ENCODE measurements at places on chromosomes 16 and 17. TPM values are rescaled to one million over a fixed set of nuclear protein-coding genes. Genes with fewer than 3 reads are reported as not detected.

Gene TSNAXIP1
- 0.65 TPM for total RNA-seq

DNA sequence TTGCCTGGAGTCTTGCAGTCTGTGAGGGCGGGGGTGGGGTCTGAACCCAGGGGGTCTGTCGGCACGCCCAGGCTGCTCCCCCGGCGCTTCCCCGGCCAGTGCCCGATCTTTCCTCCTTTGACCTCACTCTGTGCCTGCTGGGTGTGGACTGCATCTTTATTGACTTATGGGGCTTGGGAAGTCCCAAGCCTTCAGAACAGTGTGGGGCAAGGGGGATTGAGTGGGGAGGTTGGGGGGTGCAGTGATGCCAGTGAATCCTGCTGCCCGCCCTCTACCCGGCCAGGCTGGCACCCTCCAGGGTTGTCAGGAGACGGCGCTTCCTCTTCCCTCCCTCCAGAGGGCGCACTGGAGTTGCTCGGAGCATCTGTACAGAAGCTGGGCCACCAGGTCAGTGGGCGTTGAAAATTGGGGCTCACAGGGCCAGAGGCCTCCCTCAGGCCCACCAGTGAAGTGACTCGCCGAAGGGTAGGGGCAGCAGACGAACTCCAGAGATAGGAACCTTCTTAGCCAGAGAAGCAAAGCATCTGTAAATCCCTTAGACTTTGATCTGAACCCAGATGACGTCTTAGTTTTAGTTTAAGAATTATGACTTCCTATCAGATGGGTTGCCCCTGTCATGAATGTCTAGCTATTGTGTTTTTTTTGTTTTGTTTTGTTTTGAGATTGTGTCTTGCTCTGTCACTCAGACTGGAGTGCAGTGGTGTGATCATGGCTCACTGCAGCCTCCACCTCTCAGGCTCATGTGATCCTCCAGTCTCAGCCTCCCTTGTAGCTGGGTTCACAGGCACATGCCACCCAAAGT, 184.8 kb upstream of the CIBAR2 start:
- H3K4me1 ChIP-seq: peaks cover 1% of the 10 kb centered on the region
- no peaks in the 10 kb centered on the region for H3K36me3 ChIP-seq
- peaks cover 2% of the 10 kb centered on the region for H3K27me3 ChIP-seq
- peak; percentile 88 for DNase-seq

Gene TEKT5
- not detected for total RNA-seq

GRCh38 chr17:38872671-38873385, 3.0 kb downstream of the LASP1 start:
- peak overlapping the region; percentile 96 for H3K4me3 ChIP-seq
- peak overlapping the region; percentile 87 for H3K27ac ChIP-seq
- DNase-seq: no peak
- H3K27me3 ChIP-seq: peaks cover 2% of the 10 kb centered on the region

- H3K4me3 ChIP-seq: no peak overlapping the region
- H3K27me3 ChIP-seq: no peaks in the 10 kb centered on the region
- H3K27ac ChIP-seq: no peak overlapping the region
Observed at GRCh38 chr16:75929046-75929445, 202.8 kb upstream of the CPHXL start.

DNA sequence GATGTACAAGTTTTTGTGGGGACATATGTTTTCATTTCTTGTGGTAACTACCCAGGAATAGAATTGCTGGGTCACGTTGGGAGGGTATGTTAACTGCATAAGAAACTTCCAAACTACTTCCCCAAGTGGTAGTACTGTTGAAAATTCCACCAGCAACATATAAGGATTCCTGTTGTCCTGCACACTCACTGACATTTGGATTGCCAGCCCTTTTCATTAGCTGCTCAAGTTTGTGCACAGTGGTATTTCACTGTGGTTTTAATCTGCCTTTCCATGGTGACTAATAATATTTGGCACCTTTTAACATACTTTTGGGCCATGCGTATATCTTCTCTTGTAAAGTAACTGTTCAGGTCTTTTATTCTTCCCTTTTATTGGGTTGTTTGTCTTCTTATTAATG, 103.3 kb downstream of the GNAO1 start:
- no peak overlapping the region for H3K4me3 ChIP-seq
- H3K27ac ChIP-seq: no peak overlapping the region
- H3K27me3 ChIP-seq: peaks cover 14% of the 10 kb centered on the region
- H3K4me1 ChIP-seq: peaks cover 2% of the 10 kb centered on the region

GRCh38 chr17:81967244-81967532, 6.2 kb upstream of the NOTUM start:
- peaks cover 10% of the 10 kb centered on the region for H3K4me1 ChIP-seq
- peak overlapping the region; percentile 72 for H3K4me3 ChIP-seq
- no peak for DNase-seq
- H3K27me3 ChIP-seq: peaks cover 27% of the 10 kb centered on the region

Gene TLE7
- not detected for total RNA-seq

DNA sequence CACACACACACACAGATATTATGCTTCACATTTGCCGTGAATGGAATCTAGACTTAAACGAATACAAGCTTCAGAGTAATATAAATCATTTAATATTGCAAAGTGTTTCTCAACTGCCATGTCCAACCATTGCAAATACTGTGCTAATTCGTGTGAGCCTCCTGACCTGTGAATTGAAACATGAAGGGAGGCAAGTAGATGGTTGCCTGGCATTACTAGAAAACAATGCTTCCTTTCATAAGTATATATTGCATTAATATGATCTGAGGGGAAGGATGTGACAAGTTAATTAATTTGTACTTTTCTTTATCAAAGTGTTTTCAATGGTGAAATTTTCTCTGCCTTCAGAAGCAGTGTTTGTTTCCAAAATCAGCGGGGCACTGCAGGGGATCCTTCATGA, 25.7 kb upstream of the GPR139 start:
- DNase-seq: no peak
- H3K4me1 ChIP-seq: no peaks in the 10 kb centered on the region
- no peak overlapping the region for H3K27ac ChIP-seq
- H3K36me3 ChIP-seq: no peaks in the 10 kb centered on the region
- H3K4me3 ChIP-seq: no peak overlapping the region
- H3K27me3 ChIP-seq: no peaks in the 10 kb centered on the region

- peak overlapping the region; percentile 83 for H3K4me3 ChIP-seq
- peak; percentile 89 for DNase-seq
- peaks cover 31% of the 10 kb centered on the region for H3K4me1 ChIP-seq
Observed at GRCh38 chr16:3029491-3030221, 5.8 kb downstream of the THOC6 start.

GRCh38 chr16:58000706-58001676, at the start of gene USB1:
TSS of gene USB1 (plus strand) at chr16:58001407. CDS start at chr16:58001484, 77 bp downstream.
- peaks cover 38% of the 10 kb centered on the region for H3K36me3 ChIP-seq
- peak within 1 kb of the TSS; percentile 96 for H3K4me3 ChIP-seq
- H3K27me3 ChIP-seq: no peaks in the 10 kb centered on the region
- peak within 1 kb of the TSS; percentile 89 for H3K27ac ChIP-seq

DNA sequence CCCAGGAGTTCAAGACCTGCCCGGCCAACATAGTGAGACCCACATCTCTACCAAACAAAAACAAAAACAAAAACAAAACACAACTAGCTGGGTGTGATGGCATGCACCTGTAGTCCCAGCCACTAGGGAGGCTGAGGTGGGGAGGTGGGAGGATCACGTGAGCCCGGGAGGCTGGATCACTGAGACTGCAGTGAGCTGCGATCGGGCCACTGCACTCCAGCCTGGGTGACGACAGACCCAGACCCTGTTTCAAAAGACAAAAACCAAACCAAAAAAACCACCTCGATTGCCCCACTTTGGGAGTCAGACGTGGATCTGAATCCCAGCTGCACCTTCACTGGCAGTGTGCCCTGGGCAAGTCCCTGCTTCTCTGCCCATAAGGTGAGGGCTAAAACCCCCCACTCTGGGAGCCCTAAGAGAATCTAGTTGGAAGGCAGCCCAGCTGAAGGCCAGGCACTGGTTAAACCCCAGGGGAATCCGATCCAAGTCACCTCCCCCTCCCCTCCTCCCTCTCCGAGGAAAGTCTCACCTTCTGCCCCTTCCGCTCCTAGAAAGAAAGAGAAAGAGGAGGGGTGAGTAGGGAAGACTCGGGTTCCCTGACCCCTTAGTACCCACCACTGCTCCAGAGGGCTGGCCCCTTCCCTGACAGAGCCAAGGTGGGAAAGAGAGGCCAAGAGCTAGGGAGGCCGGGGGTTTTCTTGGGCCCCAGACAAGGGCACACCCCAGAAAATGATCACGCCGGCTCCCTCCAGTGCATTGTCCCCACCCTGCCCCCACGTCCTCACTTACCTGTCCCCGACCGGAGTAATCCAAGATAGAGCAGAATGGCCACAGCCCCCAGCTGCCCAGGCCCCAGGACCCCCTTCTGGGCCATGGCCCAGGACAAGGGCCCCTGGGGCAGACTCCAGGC, 647 bp downstream of the PRSS8 start:
- no peak overlapping the region for H3K4me3 ChIP-seq
- no peaks in the 10 kb centered on the region for H3K27me3 ChIP-seq
- no peaks in the 10 kb centered on the region for H3K4me1 ChIP-seq
- peaks cover 8% of the 10 kb centered on the region for H3K36me3 ChIP-seq
- no peak overlapping the region for H3K27ac ChIP-seq

GRCh38 chr17:42067371-42068091, 17.1 kb upstream of the C17orf113 start:
- peak; percentile 93 for DNase-seq
- no peak overlapping the region for H3K4me3 ChIP-seq
- H3K36me3 ChIP-seq: no peaks in the 10 kb centered on the region
- H3K27me3 ChIP-seq: peaks cover 11% of the 10 kb centered on the region

DNA sequence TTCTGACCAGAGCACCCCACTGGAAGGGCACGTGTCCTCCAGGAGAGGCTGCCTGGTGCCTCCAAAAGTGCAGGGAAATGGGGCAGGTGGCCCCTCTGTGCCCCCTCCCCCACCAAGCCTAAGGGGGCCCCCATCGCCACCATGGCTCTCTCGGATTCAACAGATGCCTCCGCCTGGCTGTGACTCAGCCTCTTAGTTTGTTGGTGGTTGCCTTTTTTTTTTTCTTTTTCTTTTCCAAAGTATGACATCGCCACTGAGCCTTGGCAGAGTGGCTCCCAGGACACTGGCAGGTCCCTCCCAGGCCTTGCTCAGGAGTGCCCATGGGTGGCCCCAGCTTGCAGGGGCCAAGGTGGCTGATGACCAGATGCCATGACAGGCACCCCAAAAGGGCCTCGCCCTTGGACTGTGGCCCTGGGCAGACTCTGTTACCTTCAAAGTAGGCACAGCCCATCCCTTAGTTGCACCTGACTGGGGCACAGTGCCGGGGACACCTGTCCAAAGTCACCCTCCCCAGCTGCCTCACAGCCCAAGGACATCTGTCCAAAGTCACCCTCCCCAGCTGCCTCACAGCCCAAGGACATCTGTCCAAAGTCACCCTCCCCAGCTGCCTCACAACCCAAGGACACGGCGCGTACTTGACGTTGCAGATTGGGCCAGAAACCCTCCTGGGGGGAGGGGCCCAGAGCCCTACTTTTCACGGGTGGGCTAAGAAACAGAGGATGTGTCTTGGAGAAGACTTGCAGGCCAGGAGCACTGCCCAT, 29.6 kb downstream of the NPTX1 start:
- no peak for DNase-seq
- H3K36me3 ChIP-seq: no peaks in the 10 kb centered on the region
- H3K27me3 ChIP-seq: no peaks in the 10 kb centered on the region
- no peak overlapping the region for H3K4me3 ChIP-seq
- H3K27ac ChIP-seq: no peak overlapping the region
- H3K4me1 ChIP-seq: no peaks in the 10 kb centered on the region

DNA sequence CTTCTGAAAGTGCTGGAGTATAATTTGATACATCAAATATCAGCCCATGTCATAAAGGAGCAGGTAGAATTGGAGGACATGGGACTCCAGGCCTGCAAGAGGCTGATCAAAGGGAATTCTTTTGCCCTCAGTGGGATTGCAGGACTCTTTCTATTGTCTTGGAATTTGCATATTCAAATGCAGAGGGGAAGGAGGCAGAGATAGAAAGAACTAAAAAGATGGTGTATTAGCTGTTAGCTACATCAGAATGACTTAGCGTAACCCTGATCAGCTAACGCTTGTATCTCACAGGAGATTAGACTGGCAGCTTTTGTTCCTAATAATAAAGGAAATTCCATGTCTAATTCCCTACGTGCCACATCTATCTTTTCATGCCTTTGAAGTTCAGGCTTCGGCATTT, 1014.7 kb upstream of the RBFOX1 start:
- no peak overlapping the region for H3K27ac ChIP-seq
- no peak for DNase-seq
- no peaks in the 10 kb centered on the region for H3K27me3 ChIP-seq
- no peaks in the 10 kb centered on the region for H3K4me1 ChIP-seq
- no peak overlapping the region for H3K4me3 ChIP-seq
- H3K36me3 ChIP-seq: no peaks in the 10 kb centered on the region

DNA sequence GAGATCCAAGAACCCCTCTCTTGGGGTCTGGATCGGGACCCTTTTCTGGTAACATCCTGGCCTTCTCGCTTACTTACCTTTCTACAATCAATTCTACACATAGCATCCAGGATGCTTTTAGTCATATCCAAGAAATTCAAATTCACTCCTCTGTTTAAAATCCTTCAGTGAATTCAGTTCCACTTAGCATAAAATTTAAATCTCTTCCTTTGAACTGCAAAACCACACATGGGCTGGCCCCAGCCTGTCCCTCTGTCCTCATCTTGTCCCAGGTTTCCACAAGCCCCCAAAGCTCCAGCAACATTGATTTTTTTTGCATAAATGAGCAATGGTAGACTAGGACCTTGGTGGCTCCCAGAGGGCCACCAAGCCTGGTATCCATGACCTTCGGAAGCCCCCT, 96.4 kb upstream of the C16orf82 start:
- no peaks in the 10 kb centered on the region for H3K36me3 ChIP-seq
- DNase-seq: no peak
- no peaks in the 10 kb centered on the region for H3K4me1 ChIP-seq
- no peak overlapping the region for H3K27ac ChIP-seq
- peaks cover 3% of the 10 kb centered on the region for H3K27me3 ChIP-seq

DNA sequence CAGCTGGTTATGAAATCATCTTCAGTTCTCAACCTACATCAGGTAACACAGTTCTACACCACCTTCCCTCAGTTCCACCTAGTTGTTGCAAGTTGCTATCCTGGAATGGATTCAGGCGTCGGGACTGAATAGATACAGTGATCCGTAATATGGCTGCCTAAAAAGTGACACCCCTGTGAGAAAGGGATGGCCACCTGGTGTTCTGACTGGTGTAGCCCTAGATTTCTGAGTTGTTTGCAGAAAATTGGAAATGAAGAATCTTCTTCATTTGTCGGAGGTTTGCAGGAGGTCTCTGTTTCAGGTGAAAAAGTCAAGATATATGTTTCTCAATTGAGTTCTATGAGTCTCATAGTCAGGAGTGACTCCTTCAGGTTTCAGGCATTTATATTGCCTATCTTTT, 225.8 kb upstream of the ELAC2 start:
- H3K36me3 ChIP-seq: no peaks in the 10 kb centered on the region
- no peak overlapping the region for H3K4me3 ChIP-seq
- no peak overlapping the region for H3K27ac ChIP-seq
- no peak for DNase-seq

- peak; percentile 57 for DNase-seq
- H3K4me3 ChIP-seq: no peak overlapping the region
- H3K4me1 ChIP-seq: peaks cover 20% of the 10 kb centered on the region
- no peak overlapping the region for H3K27ac ChIP-seq
- H3K27me3 ChIP-seq: no peaks in the 10 kb centered on the region
Observed at GRCh38 chr17:79831265-79832217, 7.7 kb downstream of the CBX4 start.

GRCh38 chr17:12631076-12631475, 34.6 kb upstream of the MYOCD start:
- H3K4me3 ChIP-seq: no peak overlapping the region
- no peaks in the 10 kb centered on the region for H3K27me3 ChIP-seq
- no peak for DNase-seq
- H3K27ac ChIP-seq: no peak overlapping the region
- no peaks in the 10 kb centered on the region for H3K4me1 ChIP-seq

Measured in activated CD4-positive, alpha-beta T cell treated with anti-CD3 and anti-CD28 coated beads, Interleukin-2, amount 10 ng/mL, durations not matched to agents 24 days and 14 days (primary cell).